NT2/D1 (cell line): ENCODE measurements at places on chromosomes 7 and 10.

DNA sequence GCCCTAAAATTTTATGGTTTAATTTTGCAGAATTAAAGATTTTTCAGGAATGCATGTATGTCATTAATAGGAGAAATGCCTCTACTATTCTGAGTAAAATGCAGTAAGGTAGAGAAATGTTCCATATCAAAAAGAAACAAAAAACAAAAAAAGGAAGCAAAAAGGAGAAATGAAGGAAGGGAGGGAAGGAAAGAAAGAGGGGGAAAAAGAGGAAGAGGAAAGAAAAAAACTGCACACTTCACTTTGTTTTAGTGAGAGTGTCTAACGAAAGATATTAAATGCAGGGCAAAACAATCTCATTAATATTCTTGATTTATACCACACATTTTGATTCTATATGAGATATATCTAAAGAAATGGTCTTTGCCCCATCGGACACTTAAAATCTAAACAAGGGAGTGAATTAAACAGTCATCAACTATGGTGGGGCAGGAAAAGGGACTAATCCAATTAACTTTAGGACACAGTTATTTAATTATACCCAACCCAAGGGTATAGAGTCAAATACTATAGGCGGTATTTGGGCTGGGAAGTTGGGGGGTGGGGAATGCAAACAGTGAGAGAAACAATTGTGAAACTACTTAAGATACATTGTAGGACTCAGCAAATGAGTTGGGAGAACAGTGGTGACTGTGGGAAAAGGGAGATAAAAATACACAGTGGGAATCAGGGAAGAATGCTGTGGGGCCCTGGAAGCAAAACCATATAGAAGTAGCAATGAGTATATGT is 27.0 kb downstream of the IMMP2L start:
- no peak for DNase-seq

DNA sequence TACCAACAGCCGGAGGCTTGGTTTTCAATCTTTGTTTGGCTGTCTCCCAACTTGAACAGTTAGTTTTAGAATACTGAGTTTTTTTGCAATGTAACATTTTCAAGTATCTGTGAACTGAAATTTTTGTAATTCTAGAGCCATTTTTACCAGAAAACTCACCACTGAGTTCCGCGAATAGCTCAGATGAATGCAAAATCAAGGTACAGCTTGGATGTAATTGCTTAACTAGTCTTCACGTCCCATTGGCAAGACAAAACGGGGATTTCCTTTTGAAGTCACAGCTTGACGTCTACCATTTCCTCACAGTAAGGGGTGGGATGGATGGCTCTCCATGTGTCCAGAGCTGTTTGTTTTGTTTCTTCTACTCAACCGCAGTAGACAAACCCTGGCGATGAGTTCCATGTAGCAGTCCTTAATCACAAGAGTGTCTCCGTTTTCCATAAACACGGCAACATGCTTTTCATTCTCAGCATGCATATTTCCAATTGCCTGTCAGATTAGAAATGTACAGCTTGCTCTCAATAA is 55.8 kb upstream of the FGFR2 start:
- no peak for DNase-seq

DNA sequence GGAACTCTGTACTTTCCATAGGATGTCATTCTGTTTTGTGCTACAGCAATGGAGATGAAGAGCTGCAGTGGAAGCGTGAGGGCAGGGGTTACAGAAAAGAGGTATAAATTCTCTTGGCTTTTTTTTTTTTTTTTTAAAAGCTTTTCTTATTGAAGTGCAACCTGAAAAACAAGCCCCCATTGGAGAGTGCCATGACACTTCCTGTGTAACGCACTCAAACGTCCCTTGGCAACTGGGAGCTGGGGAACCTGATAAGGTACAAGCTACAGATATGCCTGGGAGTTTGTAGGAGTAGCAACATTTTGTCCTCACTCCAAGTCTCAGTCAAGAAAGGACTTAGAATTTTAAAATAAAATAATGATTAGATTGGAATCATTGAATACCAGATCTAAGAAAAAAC is 512.1 kb downstream of the RPS24 start:
- no peak for DNase-seq

- DNase-seq: peak; percentile 78
Observed at GRCh38 chr7:55526770-55527169, 45.5 kb downstream of the VOPP1 start.

DNA sequence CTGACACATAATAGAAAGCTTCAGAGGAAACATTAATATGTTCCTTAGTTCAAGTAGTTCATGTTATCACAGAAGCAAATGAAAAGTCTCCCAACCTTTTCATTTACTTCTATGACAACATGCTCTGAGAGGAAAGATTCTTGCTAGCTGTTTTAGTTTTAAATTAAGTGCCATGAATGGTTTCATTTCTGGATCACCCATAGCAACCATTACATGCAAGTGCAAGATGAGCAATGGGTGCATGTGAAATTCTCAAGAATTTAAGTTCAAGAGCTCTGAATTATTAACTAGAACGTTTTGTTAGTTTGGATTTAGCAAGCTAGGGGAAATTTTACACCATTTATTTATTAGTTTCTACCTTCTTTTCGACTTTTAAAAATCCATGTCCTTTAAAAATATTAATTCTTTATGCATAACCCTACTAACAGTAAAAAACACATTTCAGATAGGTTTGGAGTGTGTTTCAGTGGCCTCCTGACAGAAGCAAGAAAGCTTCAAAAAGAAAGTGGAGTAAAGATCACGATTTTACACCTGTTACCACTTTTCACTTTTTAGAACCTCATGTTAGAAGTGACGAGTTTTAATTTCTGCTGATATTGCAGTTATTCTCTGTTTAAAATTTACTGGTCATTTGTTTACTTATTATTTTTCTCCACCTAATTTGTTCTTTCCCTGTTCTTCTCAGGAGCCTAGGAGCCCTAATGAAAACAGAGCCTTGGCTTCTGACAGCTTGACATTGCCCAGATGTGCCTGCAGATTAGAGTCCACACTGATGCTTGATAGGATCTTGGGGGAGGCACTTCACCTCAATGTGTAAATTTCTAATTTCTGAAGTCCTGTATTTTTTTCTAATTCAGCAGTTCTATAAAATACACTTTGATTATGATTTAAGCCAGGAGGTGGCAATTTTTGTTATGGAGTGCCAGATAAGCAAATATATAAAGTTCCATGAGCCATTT is 995.3 kb upstream of the PHF14 start:
- DNase-seq: no peak

DNA sequence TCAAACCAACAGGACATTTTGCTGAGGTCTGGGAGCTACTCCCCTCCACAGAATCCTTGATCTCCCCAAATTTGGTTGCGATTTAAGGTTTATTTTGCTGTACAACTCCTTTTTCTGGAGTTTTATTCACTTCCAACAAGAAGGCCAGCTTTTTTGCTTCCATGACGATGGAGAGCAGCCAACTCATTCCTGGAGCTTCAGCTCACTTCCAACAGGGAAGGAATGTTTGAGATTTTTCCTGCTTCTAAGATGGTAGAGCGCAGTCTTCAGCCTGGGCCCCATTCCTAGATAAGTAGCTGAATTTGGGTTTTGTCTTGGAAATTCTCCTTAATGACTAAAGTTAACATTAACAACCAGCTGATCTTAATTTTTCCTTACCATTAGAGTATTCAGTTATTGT is 30.9 kb upstream of the CREB3L2 start:
- no peak for DNase-seq

DNA sequence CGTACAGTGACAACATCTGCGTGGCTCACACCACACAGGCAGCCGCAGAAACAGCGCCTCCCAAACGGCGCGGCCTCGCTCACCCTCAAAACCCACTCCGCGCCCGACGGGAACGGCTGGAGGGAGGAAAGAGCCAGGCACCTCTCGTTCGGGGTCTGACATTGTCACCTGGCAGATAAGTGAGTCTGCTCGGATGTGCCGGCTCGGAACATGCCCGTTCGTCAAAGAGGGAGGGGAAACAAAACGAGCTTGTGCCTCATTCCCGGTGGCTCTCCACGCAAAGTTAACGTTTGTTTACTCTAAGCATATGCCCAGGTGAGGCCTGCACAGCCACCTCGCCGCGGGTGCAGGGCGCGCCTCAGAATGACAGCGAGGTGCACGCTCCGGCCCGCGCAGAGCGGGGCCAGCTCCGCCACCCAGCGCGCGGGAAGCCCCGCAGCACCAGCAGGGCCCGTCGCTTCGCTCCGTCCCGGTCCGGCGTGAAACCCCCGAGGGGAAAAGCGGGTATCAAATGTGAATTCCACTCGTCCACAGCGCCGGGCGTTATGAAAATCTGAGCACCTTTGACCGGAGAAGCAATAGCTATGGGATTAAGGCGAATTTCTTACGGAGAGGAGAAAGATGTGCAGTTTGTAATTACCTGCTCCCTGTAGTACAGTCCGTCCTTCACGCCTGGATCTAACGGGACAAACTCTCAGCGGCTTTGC is 13.1 kb downstream of the CNPY1 start:
- no peak for DNase-seq

DNA sequence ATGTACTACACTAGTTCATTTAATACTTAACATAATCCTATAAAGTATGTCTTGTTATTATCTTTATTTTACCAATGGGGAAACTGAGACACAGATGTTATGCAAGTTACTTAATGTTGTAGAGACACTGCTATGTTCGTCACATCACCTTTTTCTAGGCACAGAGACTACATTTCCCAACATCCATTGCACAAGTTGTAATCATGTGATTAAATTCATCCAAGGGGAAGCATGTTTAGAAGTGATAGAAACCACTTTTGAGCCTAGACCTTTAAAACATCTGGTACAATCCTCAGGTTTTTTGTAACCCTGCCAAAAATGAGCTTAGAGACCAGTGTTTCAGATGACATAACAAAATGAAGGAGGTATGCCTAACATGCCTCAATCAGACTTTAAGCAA is 386.8 kb upstream of the HPS1 start:
- DNase-seq: no peak

DNA sequence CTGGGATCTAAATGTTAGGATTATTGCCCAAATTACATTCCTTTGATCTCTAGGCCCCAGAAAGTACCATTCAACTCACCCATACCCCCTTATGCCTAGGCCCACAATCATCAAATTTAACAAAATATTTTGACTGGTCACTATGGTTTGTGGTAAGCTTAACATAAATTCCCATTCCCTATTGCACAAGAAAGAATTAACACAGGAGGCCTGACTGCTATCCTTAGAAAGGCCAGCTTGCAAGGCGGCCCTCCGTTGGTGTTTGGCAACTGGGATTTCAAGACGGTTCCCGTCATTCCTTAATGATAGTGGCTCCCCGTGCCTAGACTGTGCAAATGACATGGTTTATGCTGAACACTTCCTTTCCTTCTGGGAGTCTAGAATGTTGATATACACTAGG is 29.6 kb downstream of the ARHGAP21 start:
- no peak for DNase-seq

- no peak for DNase-seq
Observed at GRCh38 chr10:76055963-76056362, 624.5 kb downstream of the LRMDA start.

DNA sequence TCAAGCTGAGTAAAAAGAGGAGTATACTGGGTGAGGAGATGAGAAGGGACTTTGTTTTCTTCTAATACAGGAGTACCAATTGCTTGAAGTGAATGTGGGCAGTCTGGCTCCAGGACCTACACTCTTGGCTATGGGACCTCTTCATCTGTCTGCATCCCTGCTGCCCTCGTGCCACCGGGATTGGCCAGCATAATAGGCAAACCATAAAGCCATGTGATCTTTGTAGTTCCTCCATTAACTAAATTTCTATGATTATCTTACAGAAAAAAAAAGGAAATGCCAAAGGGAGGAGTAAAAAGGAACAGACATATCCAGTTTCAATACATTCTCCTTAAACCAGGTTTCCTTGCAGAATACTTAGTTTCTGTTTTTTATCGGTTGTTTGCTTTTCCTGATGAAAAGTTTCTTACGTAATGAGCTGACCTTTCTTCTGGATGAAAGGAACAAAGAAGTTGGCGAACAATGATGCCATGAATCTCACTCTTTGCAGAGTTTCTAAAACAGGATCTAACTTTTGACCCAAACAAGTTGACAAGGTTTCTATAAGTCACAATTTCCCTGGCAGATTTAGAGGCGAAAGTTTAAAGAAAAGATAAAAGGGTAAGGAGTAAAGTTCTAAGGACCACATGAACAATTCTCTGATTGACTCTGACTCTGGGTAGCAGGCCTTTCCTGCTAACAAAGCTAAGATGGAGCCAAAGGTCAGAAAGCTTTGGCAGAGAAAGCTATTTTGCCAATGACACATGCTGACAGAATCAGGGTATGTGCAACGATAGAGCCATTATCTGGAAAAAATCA is 54.1 kb downstream of the LAMB1 start:
- no peak for DNase-seq

- DNase-seq: no peak
Observed at GRCh38 chr10:100978901-100979195, 8.4 kb downstream of the MRPL43 start.

- no peak for DNase-seq
Observed at GRCh38 chr7:111059833-111060232, 31.1 kb upstream of the LRRN3 start.

DNA sequence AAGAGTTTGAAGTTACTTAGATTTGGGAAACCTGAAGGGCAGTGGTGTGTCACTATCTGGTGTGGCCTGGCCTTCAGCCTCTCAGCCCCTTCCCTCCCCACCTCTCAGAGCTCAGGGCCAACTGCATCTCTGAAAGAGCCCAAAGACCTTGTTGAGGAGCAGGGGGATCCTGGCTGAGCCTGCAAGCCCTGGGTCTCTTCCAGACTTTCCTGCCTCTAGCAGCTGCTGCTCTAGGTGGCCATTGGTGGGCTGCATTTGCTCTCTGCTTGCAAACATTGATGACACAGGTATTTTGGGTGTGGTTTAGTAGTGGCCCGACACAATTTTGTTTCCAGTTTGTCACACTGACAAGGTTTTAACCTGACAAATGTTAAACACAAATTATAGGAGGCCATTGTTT is 3.1 kb upstream of the UPP1 start:
- DNase-seq: no peak

GRCh38 chr10:28811639-28812349 is 134.5 kb downstream of the BAMBI start:
- DNase-seq: no peak

- DNase-seq: no peak
Observed at GRCh38 chr7:47485640-47486435, 96.1 kb downstream of the TNS3 start.

- no peak for DNase-seq
Observed at GRCh38 chr10:6689036-6689435, 109.0 kb upstream of the PRKCQ start.
